A549 treated with Mapracorat at 1 μM for 4 hours (cell line): ENCODE measurements at places on chromosomes 2 and 18. TPM values are rescaled to one million over a fixed set of nuclear protein-coding genes. Genes with fewer than 3 reads are reported as not detected.

WDPCP gene
- total RNA-seq = 3.5 to 5.6 TPM (median 4.2 TPM) in 5 replicates

DNER gene
- 9.6 to 12.2 TPM (median 10.8 TPM) in 5 replicates for total RNA-seq

ANKRD36 gene
- 4.5 to 8.9 TPM (median 6.9 TPM) in 5 replicates for total RNA-seq

DSG1 gene
- not detected in 5 replicates for total RNA-seq

VWA3B gene
- total RNA-seq = 0.33 to 0.80 TPM (median 0.37 TPM) in 3 of 5 replicates, not detected in the others

MARCO gene
- 0.08 to 0.27 TPM (median 0.10 TPM) in 3 of 5 replicates, not detected in the others for total RNA-seq

UGT1A8 gene
- 0.06 TPM in 1 of 5 replicates, not detected in the others for total RNA-seq

GCC2 gene
- 10.5 to 17.3 TPM (median 15.1 TPM) in 5 replicates for total RNA-seq

SH3BP4 gene
- total RNA-seq = 34.8 to 43.6 TPM (median 40.3 TPM) in 5 replicates

FEV gene
- not detected in 5 replicates for total RNA-seq

CD8B2 gene
- total RNA-seq = not detected in 5 replicates

IL1R2 gene
- total RNA-seq = 0.85 to 1.9 TPM (median 1.2 TPM) in 5 replicates

SMAD2 gene
- 52.1 to 65.5 TPM (median 63.7 TPM) in 5 replicates for total RNA-seq

OTOS gene
- total RNA-seq = not detected in 5 replicates

RAPGEF4 gene
- total RNA-seq = 0.20 to 0.29 TPM (median 0.23 TPM) in 5 replicates

OXER1 gene
- not detected in 5 replicates for total RNA-seq

SOCS6 gene
- 25.3 to 31.4 TPM (median 30.8 TPM) in 5 replicates for total RNA-seq

RFX8 gene
- not detected in 5 replicates for total RNA-seq

ATP5F1A gene
- total RNA-seq = 309 to 326 TPM (median 315 TPM) in 5 replicates

DNAJC5G gene
- total RNA-seq = not detected in 5 replicates

HMSD gene
- 0.06 to 0.60 TPM (median 0.30 TPM) in 4 of 5 replicates, not detected in the other for total RNA-seq

SCYGR4 gene
- not detected in 5 replicates for total RNA-seq

SPEG gene
- 6.6 to 11.2 TPM (median 7.6 TPM) in 5 replicates for total RNA-seq

CPO gene
- total RNA-seq = 0.11 to 0.13 TPM in 2 of 5 replicates, not detected in the others

ARHGAP15 gene
- not detected in 5 replicates for total RNA-seq

GAD1 gene
- 0.26 to 0.83 TPM (median 0.76 TPM) in 5 replicates for total RNA-seq

NAB1 gene
- total RNA-seq = 27.8 to 39.3 TPM (median 36.6 TPM) in 5 replicates

CCL20 gene
- 4.2 to 9.2 TPM (median 6.9 TPM) in 5 replicates for total RNA-seq

AGXT gene
- total RNA-seq = not detected in 5 replicates

FHL2 gene
- total RNA-seq = 56.6 to 75.1 TPM (median 62.8 TPM) in 5 replicates

CYTIP gene
- total RNA-seq = 0.25 TPM in 1 of 5 replicates, not detected in the others

KHK gene
- total RNA-seq = 7.6 to 10.4 TPM (median 10.2 TPM) in 5 replicates

PARD3B gene
- total RNA-seq = 0.62 to 1.1 TPM (median 1.0 TPM) in 5 replicates

DCDC2C gene
- 0.24 to 0.57 TPM (median 0.38 TPM) in 3 of 5 replicates, not detected in the others for total RNA-seq

ZNF519 gene
- total RNA-seq = 1.2 to 2.0 TPM (median 1.3 TPM) in 5 replicates

SCYGR5 gene
- total RNA-seq = not detected in 5 replicates

NR4A2 gene
- total RNA-seq = 1.4 to 3.0 TPM (median 2.1 TPM) in 5 replicates

DHRS9 gene
- 2.7 to 4.3 TPM (median 3.4 TPM) in 5 replicates for total RNA-seq

HOXD11 gene
- total RNA-seq = 5.6 to 8.0 TPM (median 6.2 TPM) in 5 replicates

EVA1A gene
- 7.8 to 14.0 TPM (median 9.1 TPM) in 5 replicates for total RNA-seq

RAB6C gene
- total RNA-seq = not detected in 5 replicates

MYO3B gene
- not detected in 5 replicates for total RNA-seq

TNFRSF11A gene
- 4.8 to 9.7 TPM (median 8.3 TPM) in 5 replicates for total RNA-seq

TMEM237 gene
- total RNA-seq = 16.7 to 21.6 TPM (median 20.3 TPM) in 5 replicates

SUMO1 gene
- total RNA-seq = 135 to 179 TPM (median 140 TPM) in 5 replicates

C2orf66 gene
- total RNA-seq = 0.07 to 0.14 TPM (median 0.09 TPM) in 3 of 5 replicates, not detected in the others

CELF4 gene
- total RNA-seq = not detected in 5 replicates

TBR1 gene
- 0.03 to 0.08 TPM in 2 of 5 replicates, not detected in the others for total RNA-seq

GKN1 gene
- 0.30 to 1.00 TPM (median 0.56 TPM) in 5 replicates for total RNA-seq

ACKR3 gene
- total RNA-seq = 12.5 to 17.9 TPM (median 14.4 TPM) in 5 replicates

ITPRIPL1 gene
- total RNA-seq = not detected in 5 replicates

SPATA3 gene
- not detected in 5 replicates for total RNA-seq

KIF3C gene
- 37.6 to 50.4 TPM (median 44.4 TPM) in 5 replicates for total RNA-seq

PLGLB2 gene
- total RNA-seq = 0.19 to 0.35 TPM (median 0.27 TPM) in 4 of 5 replicates, not detected in the other
